Pulmonary artery endothelial cell (primary cell): ENCODE measurements at places on chromosomes 16 and 17.

DNA sequence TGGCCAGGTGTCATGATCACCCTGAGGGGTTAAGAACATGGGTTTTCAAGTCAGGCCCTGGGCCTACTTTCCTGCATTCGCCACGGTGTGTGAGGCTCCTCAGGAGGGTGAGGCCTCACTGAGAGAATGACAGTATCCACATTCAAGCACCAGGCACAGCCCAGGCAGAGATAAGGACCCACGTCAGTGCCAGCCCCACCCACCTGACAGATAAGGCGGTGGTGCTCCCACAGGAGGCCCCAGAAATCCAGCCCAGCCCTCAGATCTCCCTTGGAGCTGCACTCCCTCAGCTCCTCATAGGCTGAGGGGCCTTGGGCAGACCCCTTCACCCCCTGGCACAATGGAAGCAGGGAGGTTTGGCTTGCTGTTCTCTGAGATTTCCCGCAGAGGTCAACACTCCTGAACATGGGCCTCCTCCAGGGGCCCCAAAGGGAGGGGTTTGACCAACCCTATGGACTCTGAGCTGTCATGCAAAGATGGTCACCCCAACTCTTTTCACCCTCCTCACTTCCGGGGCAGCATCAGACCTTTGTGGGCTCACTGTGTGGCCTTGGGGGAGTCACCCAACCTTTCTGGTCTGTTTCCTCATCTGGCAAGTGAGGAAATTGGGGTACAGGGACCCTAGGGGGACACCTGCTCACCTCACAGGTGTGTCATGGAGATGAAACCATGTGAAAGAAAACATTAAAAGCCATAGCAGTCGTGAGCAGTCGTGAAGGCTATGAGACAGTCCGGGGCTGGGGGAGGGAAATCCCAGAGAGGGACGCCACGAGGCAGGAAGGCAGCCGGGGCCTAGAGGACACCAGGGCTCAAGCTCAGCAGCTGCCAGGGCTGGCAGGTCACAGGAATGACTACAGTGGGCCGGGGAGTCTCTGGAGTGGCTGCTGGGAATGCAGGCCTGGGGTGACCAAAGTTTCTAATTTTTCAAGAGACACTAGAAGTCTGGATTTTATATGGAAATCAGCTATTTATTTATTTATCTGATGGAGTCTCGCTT, 15.4 kb downstream of the PLLP start:
- no peak for DNase-seq

DNA sequence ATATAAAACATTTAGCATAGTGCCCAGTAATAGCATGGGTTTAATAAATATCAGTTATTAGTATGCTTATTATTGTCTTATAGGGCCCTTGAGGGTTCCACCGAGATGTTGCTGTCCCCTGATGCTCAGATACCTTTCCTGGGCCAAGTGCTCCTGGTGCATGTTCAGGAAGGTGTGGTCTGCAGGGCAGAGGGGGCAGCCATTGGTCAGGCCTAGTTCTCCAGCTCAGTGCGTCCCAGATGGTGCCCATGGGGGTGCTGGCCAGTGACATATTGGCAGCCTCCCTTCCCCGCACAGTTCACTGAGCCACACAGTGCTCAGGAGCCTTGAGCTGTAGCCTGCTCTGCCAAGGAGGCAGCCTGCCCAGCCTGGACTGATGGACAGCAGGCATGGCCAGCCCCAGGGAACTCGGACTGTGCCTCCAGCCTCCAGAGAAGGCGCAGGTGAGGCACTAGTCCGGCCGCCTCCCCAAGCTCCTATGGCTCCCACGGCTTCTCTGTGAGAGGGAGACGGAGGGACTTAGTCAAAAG, 7.7 kb upstream of the GRIN2A start:
- no peak for DNase-seq

GRCh38 chr17:59047616-59048015, 59.1 kb downstream of the TRIM37 start:
- no peak for DNase-seq

- no peak for DNase-seq
Measured at GRCh38 chr16:88318051-88318450, 64.7 kb upstream of the ZNF469 start.

DNA sequence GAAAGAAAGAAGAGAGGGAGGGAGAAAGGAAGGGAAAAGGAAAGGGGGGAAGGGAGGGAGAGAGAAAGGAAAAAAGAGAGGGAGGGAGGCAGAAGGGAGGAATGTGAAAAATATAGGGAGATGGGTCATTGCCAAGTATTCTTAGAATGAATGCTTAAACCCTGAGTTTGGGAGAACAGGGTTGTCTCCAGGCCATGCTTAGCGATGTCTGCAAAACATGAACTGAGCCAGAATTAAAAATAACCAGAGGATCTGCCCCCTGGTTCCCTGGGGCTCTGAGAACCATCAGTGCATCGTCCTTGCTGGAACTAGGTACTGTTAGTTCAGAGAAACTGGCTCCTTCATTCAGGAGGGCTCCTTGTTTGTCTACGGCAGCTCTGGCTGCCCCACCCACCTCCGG, 170.4 kb downstream of the IRX5 start:
- DNase-seq: no peak

- no peak for DNase-seq
Measured at GRCh38 chr17:69175625-69176456, 34.1 kb upstream of the ABCA6 start.

GRCh38 chr16:89370081-89370511, 120.3 kb downstream of the ANKRD11 start:
- DNase-seq: no peak
